ENCODE measurements at places on chromosomes 5 and 9.

GRCh38 chr5:142861011-142861410 is 90.8 kb downstream of the ARHGAP26 start:
- DNase-seq, result no peak

DNA sequence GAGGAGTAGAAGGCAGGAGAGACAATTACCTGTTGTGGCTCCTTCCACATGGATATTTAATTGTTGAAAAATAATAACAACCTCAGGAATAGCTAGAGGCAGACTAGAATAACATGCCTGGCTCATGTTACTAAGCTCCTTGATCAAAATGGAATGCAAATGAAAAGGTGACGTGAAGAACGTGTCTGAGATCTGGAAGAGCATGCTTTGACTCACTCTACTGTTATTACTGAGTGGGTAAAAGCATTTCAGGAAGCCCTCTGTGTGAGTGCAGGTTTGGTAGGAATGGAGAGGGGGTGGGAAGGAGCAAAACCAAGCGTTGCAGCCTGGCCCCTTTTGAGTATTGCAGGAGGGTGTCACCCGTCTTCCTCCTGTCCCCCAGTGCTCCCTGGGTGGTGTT is 84.8 kb downstream of the EQTN start:
- no peak for DNase-seq

DNA sequence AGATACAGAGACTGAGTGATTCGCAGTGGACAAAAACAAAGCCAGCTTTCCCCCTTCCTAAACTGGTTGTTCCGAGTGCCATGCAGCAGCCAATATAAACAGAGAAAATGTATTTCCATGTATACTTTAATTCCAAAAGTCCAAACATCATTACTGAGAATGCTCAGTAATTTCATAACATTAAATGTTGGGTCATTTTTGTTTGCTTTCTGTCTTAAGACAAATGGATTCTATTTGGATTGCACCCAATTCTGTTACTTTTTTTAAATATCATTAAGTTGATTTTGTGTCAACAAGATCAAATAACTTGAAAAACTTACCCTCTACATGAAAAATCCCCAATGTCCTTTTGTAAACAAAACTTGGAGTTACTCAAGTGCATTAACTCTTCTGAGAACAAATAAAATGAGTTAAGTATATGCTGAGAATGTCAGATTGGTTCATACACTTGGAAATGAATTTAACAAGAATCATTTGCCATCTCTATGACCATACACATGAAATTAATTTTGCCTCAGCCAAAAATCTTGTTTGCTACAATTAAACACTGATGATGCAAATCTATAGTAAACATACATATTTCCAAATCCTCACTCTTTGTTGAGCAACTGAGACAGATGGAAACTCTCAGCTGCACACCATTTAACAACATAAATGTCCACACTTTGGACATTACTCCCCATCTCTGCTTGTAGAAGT is 19.4 kb downstream of the LURAP1L start:
- DNase-seq, result no peak

DNA sequence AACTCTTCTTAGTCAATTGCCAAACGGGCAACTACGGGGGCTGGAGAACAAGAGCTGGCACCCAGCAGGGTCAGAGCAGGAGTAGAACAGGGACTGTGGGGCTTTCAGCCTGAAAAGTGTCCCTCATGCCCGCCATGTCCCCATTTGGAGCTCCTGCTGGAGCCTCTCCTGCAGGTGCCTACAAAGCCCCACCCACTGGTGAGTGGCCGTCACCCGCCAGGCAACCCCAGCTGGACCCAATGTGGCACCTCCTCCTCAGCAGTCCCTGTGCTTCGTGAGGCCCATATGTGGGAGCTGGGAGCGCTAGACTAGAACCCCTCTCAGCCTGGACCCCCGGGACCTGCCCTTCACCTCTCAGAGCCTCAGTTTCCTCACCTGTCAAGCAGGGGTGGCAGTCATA is 40.9 kb downstream of the VAV2 start:
- DNase-seq, result no peak

DNA sequence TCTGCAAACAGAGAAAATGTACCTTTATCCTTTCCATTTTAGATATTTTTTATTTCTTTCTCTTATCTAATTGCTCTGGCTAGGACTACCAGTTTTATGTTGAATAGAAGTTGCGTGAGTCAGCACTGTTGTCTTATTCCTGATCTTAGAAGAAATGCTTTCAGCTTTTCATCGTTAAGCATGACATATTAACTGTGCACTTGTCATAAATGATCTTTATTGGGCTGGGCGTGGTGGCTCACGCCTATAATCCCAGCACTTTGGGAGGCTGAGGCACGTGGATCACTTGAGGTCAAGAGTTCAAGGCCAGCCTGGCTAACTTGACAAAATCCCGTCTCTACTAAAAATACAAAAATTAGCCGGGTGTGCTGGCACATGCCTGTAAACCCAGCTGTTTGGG is 8.2 kb upstream of the ECM2 start:
- DNase-seq, result no peak

DNA sequence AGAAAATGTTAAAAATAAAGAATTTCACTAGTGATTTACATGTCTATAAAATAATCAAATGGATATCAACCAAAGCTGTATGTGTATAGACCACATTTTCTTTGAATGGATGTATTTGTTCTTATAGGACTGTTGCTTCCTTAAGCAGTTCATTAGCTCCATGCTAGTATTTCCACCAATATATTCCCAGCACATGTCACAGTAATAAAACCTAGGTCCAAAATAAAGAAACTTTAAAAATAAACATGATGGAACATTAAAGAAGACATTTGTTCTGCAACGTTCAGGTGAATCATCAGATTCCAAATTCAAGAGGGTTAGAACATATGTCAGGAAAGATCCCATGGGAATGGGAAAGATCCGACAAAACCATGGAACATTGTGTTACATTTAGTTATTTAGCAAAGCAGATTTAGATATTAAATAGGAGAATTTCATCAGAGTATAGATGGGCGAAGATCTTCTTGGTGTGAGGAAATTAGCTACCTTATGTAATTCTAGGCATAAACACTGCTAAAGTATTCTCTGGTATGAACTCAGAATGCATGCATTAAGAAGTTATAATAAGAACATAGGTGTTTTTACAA is 490.7 kb downstream of the CDH18 start:
- no peak for DNase-seq

DNA sequence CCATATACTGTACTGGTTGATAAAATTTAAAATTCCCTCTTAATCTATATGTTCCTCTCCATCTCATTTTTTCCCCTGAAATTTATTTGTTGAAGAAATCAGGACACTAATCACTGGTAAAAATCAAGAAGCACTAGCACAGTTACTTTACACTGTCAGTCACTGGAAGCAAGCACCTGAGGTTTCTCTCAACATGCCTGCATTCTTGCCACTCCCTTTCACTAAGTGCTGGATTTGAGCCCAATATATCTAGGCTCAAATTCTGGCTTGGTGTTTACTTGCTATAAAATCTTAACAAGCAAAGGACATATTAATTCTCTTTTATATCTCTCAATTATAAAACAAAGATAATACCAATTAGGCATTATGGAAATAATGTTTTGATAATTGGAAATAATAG is 58.6 kb downstream of the DIAPH1 start:
- no peak for DNase-seq

- DNase-seq, result no peak
Observed at GRCh38 chr9:35220659-35221338, 59.0 kb downstream of the UNC13B start.

DNA sequence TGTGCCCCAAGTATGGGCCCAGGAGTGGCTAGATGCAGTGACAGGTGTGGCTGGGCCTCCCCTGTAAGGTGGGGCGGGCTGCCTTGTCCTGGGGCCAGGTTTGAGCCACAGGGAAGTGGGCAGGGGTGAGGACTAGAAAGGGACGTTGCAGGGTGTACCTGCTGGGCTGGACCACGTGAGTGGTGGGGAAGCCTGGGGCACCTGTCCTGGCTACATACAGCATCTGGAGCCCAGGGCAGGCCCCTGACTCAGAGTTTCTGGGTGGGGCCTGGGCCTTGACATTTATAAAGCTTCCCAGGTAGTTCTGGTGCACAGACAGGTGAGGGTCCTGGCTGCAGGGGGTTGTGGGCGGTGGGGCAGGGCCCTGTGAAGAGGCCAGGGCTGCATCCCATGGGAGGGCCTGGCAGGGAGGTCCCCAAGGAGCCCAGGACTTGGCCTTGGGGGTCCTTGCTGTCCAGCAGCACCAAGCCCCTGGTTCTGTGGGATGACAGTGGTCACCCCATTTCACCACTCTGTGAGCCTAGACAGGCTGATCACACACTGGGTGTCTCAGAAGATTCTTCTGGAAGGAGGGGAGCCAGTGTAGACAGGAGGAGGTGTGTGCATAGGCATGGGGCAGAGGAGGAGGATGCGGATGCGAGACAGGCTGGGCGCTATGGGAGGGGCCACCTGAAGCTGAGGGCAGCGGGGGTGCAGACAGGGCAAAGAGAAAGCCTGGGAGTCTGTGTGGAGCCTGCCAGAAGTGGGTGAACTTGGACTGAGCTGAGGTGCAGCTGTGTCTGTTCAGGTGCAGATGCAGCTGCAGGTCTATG is 94.0 kb downstream of the PHF2 start:
- DNase-seq, result no peak

- no peak for DNase-seq
Observed at GRCh38 chr5:115433918-115434317, 110.7 kb downstream of the FEM1C start.

- DNase-seq, result no peak
Observed at GRCh38 chr5:42499016-42499415, 75.8 kb downstream of the GHR start.

- no peak for DNase-seq
Observed at GRCh38 chr5:5315068-5315980, 107.2 kb upstream of the ICE1 start.

DNA sequence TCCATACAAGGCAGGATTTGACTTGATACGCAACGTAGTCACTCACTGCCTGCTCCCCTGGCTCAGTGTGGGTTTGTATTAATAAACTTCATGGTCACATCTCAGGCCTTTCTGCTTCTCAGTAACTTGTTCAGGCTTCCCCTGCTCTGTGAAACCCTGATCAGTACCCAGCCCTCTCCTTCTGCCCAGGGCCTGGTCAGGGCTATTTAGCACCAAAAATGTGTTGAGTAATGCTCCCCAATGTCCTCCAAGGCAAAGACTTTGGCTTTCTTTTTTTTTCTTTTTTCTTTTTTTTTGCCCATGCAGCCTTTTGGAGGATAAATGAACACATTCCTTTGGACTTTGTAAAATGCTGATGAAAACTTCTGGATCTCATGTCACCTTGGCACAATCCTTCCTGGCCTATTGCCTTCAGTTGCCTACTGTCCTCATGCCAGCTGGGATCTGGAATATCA is 399.2 kb upstream of the KLF4 start:
- DNase-seq, result no peak

DNA sequence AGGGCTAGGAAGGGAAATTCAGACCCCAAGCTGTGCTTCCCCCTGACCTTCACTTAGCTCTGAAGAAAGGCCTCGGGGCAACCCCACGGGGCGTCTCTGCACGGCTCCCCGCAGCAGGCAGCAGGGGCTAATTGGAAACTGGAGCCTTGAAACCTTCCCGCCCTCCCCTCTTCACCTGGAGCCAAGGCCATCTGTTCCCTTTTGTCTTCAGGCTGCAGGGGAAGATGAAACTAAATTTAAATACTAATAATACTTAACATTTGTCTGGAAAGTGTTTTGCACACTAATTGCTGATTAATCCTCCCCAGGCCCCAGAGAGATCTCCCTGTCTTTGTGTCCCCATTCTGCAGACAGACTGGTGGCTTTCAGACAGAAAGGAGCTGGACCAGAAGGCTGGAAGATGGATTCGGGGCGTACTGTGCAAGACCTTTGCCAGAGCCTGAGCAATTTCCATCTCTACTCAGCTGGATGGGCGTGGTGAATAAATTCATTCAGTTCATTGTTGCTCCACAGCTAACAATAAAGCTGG is 34.1 kb upstream of the CPLX2 start:
- DNase-seq, result no peak

- DNase-seq, result no peak
Observed at GRCh38 chr5:76114179-76114851, 31.1 kb downstream of the SV2C start.

GRCh38 chr5:1134478-1134877 is 22.6 kb upstream of the SLC12A7 start:
- DNase-seq, result no peak

- no peak for DNase-seq
Observed at GRCh38 chr5:10624679-10625078, 60.8 kb downstream of the ANKRD33B start.

DNA sequence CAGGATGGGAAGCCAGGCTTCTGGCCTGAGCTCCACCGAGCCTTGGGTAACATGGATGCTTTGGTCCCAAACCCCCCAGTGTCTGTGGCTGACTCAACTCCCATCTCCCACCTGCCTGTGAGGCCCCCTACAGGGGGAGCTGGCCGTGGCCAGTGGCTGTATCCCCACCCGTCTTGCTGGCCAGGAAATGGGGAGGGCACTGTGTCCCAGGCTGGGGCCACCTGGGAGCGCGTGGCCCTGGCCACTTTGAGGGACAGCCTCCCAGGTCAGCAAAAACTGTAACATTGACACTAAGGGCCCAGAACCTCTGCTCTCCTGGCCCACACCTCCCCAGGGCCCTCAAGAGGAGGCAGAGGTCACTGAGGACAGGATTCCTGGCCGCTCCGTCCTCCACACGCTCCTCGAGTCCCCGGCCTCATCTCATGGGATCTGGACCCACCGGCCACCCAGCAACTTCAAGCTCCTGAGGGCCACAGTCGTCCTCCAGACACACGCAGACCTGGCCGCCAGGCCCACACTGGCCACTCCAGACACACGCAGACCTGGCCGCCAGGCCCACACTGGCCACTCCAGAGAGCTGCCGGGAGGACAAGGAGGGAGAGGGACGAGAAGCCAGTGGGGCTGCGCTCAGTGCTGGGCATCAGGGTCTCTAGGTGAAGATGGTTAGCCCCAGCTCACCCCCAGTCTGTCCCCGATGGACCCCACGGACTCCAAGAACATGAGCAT is 44.2 kb downstream of the DBH start:
- DNase-seq, result no peak

- no peak for DNase-seq
Observed at GRCh38 chr9:36126016-36126730, 10.4 kb upstream of the GLIPR2 start.

DNA sequence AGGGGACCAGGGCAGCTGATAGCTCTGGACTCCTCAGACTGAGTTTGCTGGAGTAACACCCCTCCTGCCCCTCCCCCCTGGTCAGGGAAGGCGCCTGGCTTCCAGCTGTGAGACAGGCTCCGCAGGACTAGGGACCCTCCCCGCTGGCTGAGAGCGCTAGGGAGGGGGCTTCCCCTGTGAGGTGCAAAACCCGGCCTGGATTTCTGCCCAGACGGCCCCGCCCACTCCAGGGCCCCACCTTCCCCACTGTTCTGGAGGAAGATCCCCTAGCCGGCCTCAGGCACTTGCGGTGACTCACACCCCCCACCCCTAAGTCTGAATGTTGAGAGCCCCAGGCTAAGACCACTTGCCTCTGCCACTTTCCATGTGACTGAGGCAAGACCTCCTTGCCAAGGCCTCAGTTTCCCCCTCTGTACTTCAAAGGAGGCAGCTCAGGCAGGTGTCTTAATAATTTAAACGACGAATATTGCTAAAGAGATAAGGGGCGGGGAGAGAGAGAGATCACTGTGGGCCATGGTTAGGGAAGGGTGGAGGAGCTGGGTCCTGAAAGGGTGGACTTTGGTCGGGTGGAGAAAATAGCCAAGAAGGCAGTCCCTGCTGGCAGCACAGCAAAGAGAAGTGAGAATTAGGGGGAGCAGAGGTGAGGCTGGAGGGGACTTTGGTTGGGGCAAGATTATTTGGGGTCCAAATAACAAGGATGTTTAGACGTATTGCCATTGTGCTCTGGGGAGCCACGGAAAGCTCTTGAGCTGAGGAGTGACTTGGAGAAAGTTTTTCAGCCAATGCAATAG is 1.0 kb upstream of the DAB2IP start:
- peak; percentile 59 for DNase-seq

GRCh38 chr9:136804509-136805206 is 3.1 kb upstream of the RABL6 start:
- DNase-seq, result no peak
